Smooth muscle cell of the pulmonary artery (primary cell): ENCODE measurements at places on chromosomes 13 and 19. TPM values are rescaled to one million over a fixed set of nuclear protein-coding genes. Genes with fewer than 3 reads are reported as not detected.

ADGRE3 gene
- not detected in 2 replicates for total RNA-seq

KCTD4 gene
- 0.20 and 0.66 TPM in 2 replicates for total RNA-seq

NLRP4 gene
- total RNA-seq, result not detected in 2 replicates

TICAM1 gene
- 5.5 and 8.6 TPM in 2 replicates for total RNA-seq

CCDC122 gene
- 4.2 and 5.4 TPM in 2 replicates for total RNA-seq

SCGB2B2 gene
- 0.17 and 0.33 TPM in 2 replicates for total RNA-seq

PRR20D gene
- not detected in 2 replicates for total RNA-seq

ZNF850 gene
- total RNA-seq, result 2.0 and 3.0 TPM in 2 replicates

CRX gene
- total RNA-seq, result not detected in 2 replicates

MISP3 gene
- 0.89 and 1.6 TPM in 2 replicates for total RNA-seq

ATXN8OS gene
- not detected in 2 replicates for total RNA-seq

PTH2 gene
- total RNA-seq, result not detected in 2 replicates

ZNF285 gene
- total RNA-seq, result 3.8 and 4.8 TPM in 2 replicates

GJA3 gene
- total RNA-seq, result 0.07 and 0.59 TPM in 2 replicates

CGB3 gene
- not detected in 2 replicates for total RNA-seq

CLDN10 gene
- total RNA-seq, result 0.59 and 3.4 TPM in 2 replicates

BEST2 gene
- total RNA-seq, result not detected in 2 replicates

CLEC17A gene
- 0.13 and 0.23 TPM in 2 replicates for total RNA-seq

FPR1 gene
- total RNA-seq, result 0.20 TPM in 1 of 2 replicates, not detected in the other

DMKN gene
- 2.1 and 3.6 TPM in 2 replicates for total RNA-seq

LILRB1 gene
- not detected in 2 replicates for total RNA-seq

SMIM44 gene
- total RNA-seq, result not detected in 2 replicates

SCN1B gene
- total RNA-seq, result 10.6 and 15.9 TPM in 2 replicates

NLRP11 gene
- not detected in 2 replicates for total RNA-seq

LRRC25 gene
- 0.07 TPM in 2 replicates for total RNA-seq

BCL3 gene
- total RNA-seq, result 17.3 and 18.8 TPM in 2 replicates
